Osteoblast (primary cell): ENCODE measurements at places on chromosomes 7 and 10. TPM values are rescaled to one million over a fixed set of nuclear protein-coding genes. Genes with fewer than 3 reads are reported as not detected.
A peak's percentile ranks its signal among the peaks of the same experiment; 100 is the strongest.

- DNase-seq, result no peak
- H3K36me3 ChIP-seq, result no peaks in the 10 kb centered on the region
- H3K27me3 ChIP-seq, result no peaks in the 10 kb centered on the region
- H3K27ac ChIP-seq, result no peak overlapping the region
Measured at GRCh38 chr7:16923019-16923418, 41.2 kb upstream of the AGR3 start.

DNA sequence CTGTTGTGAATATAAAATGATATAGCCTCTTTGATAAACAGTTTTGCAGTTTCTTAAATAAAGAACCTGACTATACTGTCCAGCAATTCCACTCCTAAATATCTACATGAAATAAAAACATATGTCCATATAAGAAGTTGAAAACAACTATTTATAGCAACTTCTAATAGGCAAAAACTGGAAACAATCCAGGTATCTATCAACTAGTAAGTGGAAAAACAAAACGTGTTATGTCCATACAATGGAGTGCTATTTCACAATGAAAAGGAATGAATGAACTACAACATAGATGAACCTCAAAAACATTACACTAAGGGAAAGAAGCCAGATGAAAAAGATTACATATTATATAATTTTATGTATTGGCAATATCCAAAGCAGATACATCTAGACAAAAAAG lies 268.9 kb downstream of the CSTF2T start:
- H3K36me3 ChIP-seq, result no peaks in the 10 kb centered on the region
- no peak overlapping the region for H3K27ac ChIP-seq
- H3K4me1 ChIP-seq, result no peaks in the 10 kb centered on the region
- no peaks in the 10 kb centered on the region for H3K27me3 ChIP-seq
- H3K4me3 ChIP-seq, result no peak overlapping the region

DNA sequence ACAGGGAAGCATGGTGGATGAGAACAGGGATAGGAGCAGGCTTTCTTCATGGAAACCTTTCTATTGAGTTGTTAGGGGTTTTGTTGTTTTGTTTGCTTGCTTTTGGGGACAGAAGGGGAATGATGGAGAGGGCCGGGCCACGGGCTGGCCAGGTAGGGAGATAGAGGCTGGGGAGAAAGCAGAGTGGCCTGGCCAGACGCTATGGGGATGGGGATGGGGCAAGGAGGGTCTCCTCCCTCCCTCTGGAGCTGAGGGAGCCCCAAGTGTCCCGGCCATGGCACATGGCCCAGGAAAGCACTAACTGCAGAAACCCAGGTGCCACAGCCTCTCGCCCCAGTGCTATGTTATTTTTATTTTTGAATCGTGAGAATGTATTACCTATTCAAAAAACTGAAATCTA lies 10.0 kb downstream of the AOC1 start:
- H3K27ac ChIP-seq, result no peak overlapping the region
- no peak for DNase-seq
- H3K4me3 ChIP-seq, result no peak overlapping the region
- H3K27me3 ChIP-seq, result no peaks in the 10 kb centered on the region
- no peaks in the 10 kb centered on the region for H3K4me1 ChIP-seq
- no peaks in the 10 kb centered on the region for H3K36me3 ChIP-seq

- no peaks in the 10 kb centered on the region for H3K27me3 ChIP-seq
- DNase-seq, result no peak
- peaks cover 7% of the 10 kb centered on the region for H3K4me1 ChIP-seq
- H3K36me3 ChIP-seq, result no peaks in the 10 kb centered on the region
- no peak overlapping the region for H3K4me3 ChIP-seq
Measured at GRCh38 chr7:22442187-22442881, 57.7 kb downstream of the STEAP1B start.

GRCh38 chr10:96342402-96342801 lies 16.4 kb downstream of the OPALIN start:
- H3K27ac ChIP-seq, result no peak overlapping the region
- no peaks in the 10 kb centered on the region for H3K27me3 ChIP-seq
- DNase-seq, result no peak
- no peaks in the 10 kb centered on the region for H3K4me1 ChIP-seq
- no peaks in the 10 kb centered on the region for H3K36me3 ChIP-seq
- no peak overlapping the region for H3K4me3 ChIP-seq

DNA sequence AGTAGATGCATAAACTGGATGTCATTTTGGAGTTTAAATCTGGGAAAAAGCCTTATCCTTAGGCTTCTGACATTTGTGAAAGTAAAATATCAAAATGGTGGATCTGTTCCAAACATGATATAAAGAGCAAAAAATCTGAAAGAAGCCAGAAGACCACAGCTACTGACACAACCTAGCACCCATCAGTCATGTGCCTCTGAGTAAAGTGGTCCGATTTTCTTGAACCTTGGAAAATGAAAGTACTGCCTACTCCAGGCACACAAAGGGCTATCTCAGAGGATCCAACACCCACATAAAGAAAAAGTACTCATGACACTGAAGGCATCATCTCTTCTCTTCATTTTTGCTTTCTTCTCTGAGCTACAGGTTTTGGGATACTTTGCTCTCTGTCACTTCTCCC lies 150.7 kb downstream of the KMT2E start:
- H3K4me3 ChIP-seq, result no peak overlapping the region
- H3K36me3 ChIP-seq, result peaks cover 27% of the 10 kb centered on the region
- H3K4me1 ChIP-seq, result no peaks in the 10 kb centered on the region

DNA sequence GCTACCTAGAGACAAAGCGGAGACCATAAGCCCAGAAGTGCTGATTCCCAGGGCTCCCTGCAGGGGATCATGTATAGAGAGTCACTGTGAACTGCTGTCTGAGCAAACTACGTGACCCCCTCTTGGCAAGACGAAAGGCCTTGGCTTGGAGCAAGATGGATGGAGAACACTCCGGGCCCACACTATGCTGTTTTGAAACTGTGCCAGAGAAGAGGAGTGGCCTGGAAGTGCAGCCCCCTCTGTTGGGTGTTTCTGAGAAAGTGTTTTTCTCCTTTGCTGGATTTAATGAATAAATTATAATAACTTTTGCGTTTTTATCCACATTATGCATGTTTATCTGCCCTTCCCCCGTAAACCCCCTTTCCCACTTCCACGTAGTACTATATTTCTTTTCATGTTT lies 639.3 kb upstream of the GALNT17 start:
- H3K4me1 ChIP-seq, result no peaks in the 10 kb centered on the region
- no peak for DNase-seq
- no peak overlapping the region for H3K4me3 ChIP-seq
- no peaks in the 10 kb centered on the region for H3K36me3 ChIP-seq
- H3K27ac ChIP-seq, result no peak overlapping the region

DNA sequence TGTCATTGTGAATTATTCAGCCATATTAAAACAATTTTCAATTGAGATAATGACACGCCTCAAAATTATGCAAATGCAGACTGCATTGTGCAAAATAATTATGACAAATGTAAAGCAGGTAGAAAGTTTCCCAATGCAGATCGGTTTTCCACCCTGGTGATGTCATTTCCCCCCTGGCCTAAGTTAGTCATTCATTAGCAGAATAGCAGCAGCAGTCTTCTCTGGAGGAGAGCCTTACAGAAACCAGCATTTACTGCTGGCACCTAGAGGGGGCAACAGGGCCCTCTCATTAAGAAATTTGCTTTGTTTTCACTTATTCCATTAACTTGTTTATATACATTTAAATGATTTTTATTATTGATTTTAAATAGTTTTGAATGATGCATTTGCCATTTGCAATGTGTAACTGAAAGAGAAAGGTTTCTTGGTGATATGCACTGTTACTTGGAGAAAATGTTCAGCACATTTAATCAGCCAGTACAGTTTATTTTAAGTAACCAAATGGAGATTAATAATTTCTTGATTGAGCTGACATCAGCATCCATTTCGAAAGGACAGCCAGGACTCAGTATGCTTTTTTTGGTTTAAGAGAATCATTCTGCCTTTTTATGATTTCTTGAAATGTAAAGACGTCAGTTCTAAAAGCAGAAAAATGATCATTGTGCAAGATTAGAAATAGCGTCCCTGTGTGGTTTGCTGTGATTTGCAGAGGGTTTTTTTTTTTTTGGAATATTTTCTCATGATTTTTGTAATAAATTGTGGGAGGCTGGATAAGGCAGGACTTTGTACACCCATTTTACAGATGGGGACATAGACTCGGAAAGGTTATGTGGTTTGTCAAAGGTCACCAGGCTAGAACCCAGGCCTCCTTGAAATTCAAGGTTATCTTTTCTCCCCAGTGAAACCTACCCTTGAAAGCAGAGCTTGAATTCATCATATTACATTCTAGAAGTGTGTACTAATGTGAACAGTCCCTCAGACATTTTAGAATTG lies 3.5 kb downstream of the ARID5B start:
- no peaks in the 10 kb centered on the region for H3K27me3 ChIP-seq
- DNase-seq, result peak; percentile 94
- H3K27ac ChIP-seq, result peak overlapping the region; percentile 8
- peaks cover 7% of the 10 kb centered on the region for H3K36me3 ChIP-seq

- no peak overlapping the region for H3K4me3 ChIP-seq
- peaks cover 5% of the 10 kb centered on the region for H3K4me1 ChIP-seq
- DNase-seq, result no peak
- no peaks in the 10 kb centered on the region for H3K27me3 ChIP-seq
- H3K36me3 ChIP-seq, result no peaks in the 10 kb centered on the region
Measured at GRCh38 chr10:64394744-64395143, 873.5 kb downstream of the REEP3 start.

GRCh38 chr7:79714081-79714480 lies 260.6 kb upstream of the MAGI2 start:
- no peak overlapping the region for H3K4me3 ChIP-seq
- H3K27me3 ChIP-seq, result no peaks in the 10 kb centered on the region
- no peak for DNase-seq
- no peak overlapping the region for H3K27ac ChIP-seq

- no peaks in the 10 kb centered on the region for H3K4me1 ChIP-seq
- H3K27me3 ChIP-seq, result no peaks in the 10 kb centered on the region
- no peak overlapping the region for H3K4me3 ChIP-seq
- no peak overlapping the region for H3K27ac ChIP-seq
- no peaks in the 10 kb centered on the region for H3K36me3 ChIP-seq
Measured at GRCh38 chr7:135791543-135792362, 43.1 kb upstream of the FAM180A start.

PIK3AP1 gene
- total RNA-seq, result 0.36 and 0.88 TPM in 2 replicates

HABP2 gene
- not detected in 2 replicates for total RNA-seq

CRHR2 gene
- not detected in 2 replicates for total RNA-seq

CYP2E1 gene
- 1.5 and 1.8 TPM in 2 replicates for total RNA-seq

ENTPD1 gene
- 7.6 and 10.6 TPM in 2 replicates for total RNA-seq
